ENCODE measurements at places on chromosomes 11 and 22.

- no peak overlapping the region for H3K27ac ChIP-seq
- no peaks in the 10 kb centered on the region for H3K27me3 ChIP-seq
- no peak for DNase-seq
- no peak overlapping the region for H3K4me3 ChIP-seq
Observed at GRCh38 chr22:30044369-30044768, 35.9 kb upstream of the HORMAD2 start.

DNA sequence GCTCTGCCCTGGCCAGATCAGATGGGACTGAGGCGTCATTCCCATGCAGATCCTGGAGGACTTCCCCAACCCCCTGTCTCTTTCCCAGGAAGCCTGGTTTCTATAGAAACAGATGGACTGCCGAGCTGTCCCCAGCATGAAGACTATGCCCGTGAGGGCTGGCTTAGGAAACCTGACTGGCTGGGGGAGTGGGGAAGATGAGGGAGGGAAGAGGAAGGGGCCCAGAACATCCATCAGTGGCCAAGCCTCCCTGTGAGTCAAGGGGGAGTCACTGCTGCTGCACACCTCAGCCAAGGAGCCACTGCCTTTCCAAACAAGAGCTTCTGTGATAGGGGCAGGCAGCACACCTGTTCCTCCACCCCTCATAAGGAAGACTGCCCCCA is 5.8 kb downstream of the TP53I11 start:
- no peak overlapping the region for H3K27ac ChIP-seq
- no peak for DNase-seq
- H3K4me1 ChIP-seq = no peaks in the 10 kb centered on the region
- H3K36me3 ChIP-seq = no peaks in the 10 kb centered on the region
- H3K27me3 ChIP-seq = no peaks in the 10 kb centered on the region
- no peak overlapping the region for H3K4me3 ChIP-seq

- no peak overlapping the region for H3K4me3 ChIP-seq
- H3K36me3 ChIP-seq = no peaks in the 10 kb centered on the region
- no peaks in the 10 kb centered on the region for H3K4me1 ChIP-seq
- H3K27ac ChIP-seq = no peak overlapping the region
Observed at GRCh38 chr22:19136915-19137314, 5.8 kb downstream of the TSSK2 start.

GRCh38 chr11:35250621-35251020 is 111.7 kb downstream of the CD44 start:
- no peak overlapping the region for H3K4me3 ChIP-seq
- H3K36me3 ChIP-seq = no peaks in the 10 kb centered on the region
- peaks cover 10% of the 10 kb centered on the region for H3K4me1 ChIP-seq

GRCh38 chr11:110366291-110366690 is 63.5 kb upstream of the FDX1 start:
- DNase-seq = no peak
- H3K27me3 ChIP-seq = no peaks in the 10 kb centered on the region
- H3K4me1 ChIP-seq = no peaks in the 10 kb centered on the region
- H3K36me3 ChIP-seq = no peaks in the 10 kb centered on the region
- no peak overlapping the region for H3K4me3 ChIP-seq
- H3K27ac ChIP-seq = no peak overlapping the region

- DNase-seq = no peak
- H3K36me3 ChIP-seq = no peaks in the 10 kb centered on the region
- no peak overlapping the region for H3K27ac ChIP-seq
- H3K4me3 ChIP-seq = no peak overlapping the region
Observed at GRCh38 chr11:109088086-109088485, 333.9 kb upstream of the C11orf87 start.
